ENCODE measurements at places on chromosomes 6 and 20.

DNA sequence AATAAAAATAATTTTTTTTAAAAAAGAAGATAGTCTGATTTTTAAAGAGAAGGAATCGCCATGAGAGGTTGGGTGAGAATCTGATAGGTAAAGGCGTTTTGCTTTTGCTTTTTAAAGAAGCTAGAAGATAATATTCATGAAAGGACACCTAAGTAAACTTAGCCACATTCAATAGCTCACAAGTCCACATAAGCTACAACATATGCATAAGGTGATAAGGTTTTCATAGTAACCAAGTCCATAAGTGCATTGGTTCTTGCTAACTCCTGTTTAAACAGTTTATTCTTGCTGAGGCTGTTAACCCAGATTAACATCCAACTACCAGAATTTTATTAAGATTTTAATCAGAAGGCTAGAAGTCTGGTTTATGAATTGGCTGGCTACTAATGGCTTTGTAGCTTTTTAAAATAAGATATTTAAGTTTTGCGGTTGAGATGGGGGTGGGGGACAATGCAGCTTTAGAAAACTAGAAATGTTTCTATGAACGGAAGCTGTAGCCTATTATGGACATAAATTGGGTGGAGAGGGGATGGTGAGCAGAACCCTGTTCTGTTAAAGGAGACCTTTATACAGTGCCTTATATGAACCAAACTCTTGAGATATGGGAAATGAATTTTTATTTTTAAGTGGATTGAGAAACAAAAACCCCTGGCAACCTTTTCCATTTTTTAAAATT lies 235.1 kb downstream of the ZFAND3 start:
- DNase-seq = no peak

DNA sequence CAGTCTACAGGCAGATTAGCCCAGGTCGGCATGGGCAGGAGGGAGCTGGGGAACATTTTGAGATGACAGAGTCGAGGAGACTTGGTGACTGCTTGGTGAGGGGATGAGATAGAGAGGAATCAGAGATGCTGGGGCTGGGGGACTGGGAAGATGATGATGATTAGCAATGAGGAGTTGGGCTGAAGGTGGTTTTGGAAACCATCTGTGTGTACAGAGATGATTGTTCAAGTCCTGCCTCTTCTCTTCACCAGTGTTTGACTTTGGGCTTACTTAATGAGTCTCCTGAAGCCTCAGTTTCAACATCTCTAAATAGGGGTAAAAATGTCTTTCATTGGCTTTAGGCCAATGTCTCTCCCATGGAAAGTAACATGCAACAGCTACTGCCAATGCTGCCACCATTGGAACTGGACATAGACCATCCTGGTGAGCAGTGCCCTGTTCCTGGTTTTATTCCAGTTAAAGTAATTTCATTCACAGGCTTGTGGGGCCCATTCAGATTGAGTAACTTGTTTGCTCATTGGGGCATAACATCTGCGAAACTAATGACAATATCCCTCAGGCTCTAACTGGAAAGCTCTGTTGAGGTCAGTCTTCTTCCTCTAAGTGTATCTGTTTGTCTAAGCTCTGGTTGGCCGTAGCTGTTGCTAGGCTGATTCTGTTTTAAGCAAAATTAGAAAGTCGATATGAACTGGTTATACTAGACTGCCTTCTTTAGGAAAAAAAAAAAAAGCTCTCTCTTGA lies 99.1 kb downstream of the ARMC2 start:
- DNase-seq = peak; percentile 57

- no peak for DNase-seq
Observed at GRCh38 chr6:43942616-43943015, 172.6 kb downstream of the VEGFA start.

GRCh38 chr6:36920049-36920448 lies 34.3 kb downstream of the C6orf89 start:
- no peak for DNase-seq

All from suppressor macrophage treated with lipopolysaccharide for 1 hour (primary cell).